ENCODE measurements at places on chromosomes 3 and 15.

DNA sequence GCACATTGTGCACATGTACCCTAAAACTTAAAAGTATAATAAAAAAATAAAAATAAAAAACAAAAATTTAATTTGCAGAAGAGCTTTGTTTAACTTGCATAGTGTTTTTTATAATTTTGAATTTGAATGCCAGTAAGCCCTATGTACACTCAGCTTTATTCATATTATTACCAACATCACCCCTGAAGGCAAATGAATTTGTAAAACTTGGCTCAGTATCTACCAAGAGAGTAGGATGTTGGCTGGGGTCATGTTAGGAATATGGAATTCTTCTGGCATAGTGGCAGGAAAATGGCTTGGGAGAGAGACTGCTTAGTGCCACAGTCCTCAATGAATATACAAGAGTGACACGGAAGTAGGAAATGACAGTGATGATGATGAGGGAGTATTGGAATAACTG, 30.7 kb downstream of the TRPC1 start:
- DNase-seq = no peak

DNA sequence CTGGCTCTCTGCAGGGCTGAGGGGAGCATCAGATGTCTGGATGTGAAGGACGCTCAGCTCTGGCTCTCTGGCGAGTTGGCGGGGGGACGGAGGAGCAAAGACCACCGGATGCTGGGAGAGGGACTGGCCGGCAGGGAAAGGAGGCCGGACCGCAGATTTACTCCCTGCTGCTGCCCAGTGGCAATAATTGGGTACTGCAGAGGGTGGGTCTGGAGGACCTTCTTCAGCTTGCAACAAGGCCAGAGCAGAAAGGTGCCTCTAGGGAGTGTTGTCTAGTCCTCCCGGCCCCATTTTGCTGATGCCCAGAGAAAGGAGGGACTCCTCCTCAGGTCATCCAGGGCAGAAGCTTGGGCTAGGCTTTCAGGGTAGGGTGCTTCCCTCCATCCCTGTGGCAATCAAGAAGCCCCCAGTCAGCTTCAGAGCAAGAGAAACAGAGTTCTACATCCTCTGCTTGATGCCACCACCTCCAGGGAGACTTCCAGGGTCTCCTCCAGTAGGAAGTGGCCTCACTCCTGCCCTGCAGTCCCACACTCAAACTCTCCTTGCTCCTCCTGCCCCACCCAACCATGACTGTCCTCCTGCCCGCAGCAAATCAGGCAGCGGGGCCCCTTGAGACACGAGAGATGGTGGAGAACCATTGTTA, 20.3 kb upstream of the CSPG4 start:
- DNase-seq = peak; percentile 41

- no peak for DNase-seq
Measured at GRCh38 chr3:115228266-115228665, 81.2 kb upstream of the ZBTB20 start.

- no peak for DNase-seq
Measured at GRCh38 chr15:81157195-81157938, 23.3 kb downstream of the CFAP161 start.

DNA sequence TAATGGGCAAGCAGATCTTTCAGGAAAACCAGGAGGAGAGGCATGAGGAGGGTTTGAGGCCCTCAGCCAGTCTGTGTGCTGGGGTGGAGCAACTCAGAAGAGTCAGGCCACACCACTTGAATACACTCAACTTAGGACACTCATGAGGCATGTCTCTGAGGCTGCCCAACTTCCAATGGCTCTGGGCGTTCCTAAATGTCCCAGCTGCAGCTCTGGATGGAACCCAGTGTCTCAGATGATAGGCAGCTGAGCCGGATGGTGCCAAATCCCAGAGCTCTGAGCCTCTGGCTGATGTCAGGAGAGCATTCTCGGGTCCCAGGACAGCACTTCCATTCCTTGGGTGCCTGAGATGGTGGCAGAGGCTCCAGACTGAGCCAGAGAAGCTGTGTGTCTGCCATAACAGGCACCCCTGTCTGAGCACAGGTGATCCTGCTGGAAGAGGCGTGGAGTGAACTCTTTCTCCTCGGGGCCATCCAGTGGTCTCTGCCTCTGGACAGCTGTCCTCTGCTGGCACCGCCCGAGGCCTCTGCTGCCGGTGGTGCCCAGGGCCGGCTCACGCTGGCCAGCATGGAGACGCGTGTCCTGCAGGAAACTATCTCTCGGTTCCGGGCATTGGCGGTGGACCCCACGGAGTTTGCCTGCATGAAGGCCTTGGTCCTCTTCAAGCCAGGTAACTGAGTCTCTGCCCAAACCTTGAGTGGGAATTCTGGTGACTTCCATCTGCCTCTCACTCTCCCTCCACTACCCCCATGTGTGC, 2.8 kb downstream of the NR2E3 start:
- no peak for DNase-seq

DNA sequence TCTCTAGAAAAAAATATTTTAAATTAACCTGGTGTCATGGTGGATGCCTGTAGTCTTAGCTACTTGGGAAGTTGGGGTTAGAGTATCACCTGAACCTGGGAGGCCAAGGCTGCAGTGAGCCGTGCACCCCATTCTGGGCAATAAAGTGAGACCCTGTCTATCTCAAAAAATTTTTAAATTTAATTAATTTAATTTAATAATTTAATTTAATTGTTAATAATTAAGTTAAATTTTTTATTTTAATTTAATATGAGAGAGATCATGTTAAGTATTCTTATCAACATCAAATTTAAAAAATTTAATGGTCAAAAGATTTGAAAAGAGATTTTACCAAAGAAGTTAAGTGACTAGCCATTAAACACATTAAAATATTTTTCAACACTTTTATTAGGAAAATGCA, 40.8 kb upstream of the FOXB1 start:
- no peak for DNase-seq

GRCh38 chr15:52636459-52636858, 42.7 kb downstream of the ATOSA start:
- DNase-seq = no peak

DNA sequence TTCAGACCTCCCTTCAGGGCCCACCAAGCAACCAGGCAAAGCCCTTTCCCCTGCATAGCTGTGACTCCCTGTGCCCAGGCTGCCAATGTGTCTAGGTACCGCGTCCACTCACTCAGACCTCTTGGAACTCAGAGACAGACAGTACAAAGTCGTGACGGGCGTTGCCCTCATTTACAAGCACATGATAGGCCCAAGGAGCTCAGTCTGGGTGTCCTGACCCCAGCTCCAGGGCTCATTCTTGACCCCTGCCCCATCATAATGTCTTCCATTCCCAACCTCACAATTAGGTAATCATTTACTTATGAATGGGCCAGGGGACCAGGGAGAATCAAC, 56.0 kb downstream of the KLF13 start:
- DNase-seq = no peak

GRCh38 chr3:71955240-71956068, 170.5 kb upstream of the PROK2 start:
- DNase-seq = peak; percentile 72

- peak; percentile 65 for DNase-seq
Measured at GRCh38 chr3:194536871-194537637, 50.3 kb upstream of the ATP13A3 start.

GRCh38 chr3:126355777-126356372, 1.3 kb downstream of the KLF15 start:
- no peak for DNase-seq

- peak; percentile 46 for DNase-seq
Measured at GRCh38 chr3:36944012-36944640, 728 bp downstream of the TRANK1 start.

DNA sequence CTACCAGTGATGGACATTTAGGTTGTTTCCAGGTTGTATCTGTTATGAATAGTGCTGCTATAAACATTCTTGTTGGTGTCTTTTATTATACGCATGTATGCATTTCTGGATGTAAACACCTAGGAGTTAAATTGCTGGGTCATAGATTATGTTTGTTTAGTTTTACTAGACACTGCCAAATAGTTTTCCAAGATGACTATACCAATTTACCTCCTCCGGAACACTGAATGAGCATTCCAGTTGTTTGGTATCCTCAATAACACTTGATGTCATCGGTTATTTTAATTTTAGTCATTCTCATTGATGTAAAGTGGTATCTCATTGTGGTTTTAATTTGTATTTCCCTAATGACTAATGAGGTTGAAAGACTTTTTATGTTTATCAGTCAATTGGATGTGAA, 36.6 kb upstream of the ARID3B start:
- no peak for DNase-seq

DNA sequence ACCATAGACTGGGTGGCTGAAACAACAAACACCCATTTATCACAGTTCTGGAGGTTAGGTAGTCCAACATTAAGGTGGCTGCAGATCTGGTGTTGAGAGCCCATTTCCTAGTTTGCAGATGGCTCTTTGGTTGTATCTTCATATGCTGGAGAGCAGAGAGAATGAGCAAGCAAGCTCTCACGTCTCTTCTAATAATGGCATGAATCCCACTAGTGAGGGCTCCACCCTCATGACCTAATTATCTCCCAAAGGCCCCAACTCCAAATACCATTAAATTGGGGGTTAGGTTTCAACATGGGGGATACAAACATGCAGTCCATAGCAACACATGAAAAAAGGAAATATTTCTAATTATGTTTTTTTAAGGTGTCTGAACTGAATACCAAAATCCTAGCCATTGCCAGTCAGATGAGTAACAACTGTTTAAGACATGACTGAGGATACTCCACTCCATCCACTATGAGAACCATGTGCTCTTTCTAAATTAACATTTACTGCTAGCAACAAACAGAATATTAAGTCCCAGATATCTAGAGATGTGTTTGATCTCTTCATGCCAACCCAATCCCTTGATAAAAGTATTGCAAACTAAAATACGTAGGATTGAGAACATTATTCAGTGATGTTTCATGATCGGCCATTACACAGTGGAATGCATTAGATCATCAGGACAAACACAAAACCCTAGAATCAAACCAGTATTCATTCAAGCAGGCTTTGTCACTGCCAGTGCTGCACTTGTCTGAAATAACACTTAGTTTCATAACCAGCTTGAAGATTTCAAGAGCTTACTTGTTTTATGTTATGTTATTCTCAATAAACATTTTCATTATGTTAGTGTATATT, 340.3 kb downstream of the SLC9A9 start:
- peak; percentile 85 for DNase-seq

DNA sequence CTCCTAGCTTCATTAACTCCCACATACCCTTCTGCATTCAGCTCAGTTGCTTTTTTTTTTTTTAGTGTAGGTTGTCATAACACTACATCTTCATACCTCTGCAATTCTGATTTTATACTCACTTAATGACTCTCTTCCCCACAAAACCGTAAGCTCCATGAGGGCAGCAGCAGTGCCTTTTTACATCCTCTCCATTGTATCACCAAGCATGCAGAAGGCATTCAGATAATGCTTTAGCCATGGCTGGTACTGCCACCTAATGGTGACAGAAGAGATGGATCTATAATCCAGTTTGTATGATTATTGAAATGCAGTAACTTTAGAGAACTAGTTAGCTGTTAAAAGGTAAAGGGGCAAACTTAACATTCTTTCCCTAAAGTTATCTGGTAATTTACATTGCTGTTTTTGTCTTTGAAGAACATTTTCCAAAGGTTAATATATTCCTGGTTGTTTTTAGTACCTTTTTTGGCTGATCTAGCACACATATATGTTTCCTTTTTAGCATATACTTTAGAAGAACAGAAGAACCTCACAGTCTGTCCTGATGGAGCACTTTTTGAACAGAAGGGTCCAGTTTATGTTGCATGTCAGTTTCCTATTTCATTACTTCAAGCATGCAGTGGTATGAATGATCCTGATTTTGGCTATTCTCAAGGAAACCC, 36.8 kb downstream of the ATP1B3 start:
- DNase-seq = peak; percentile 6

- no peak for DNase-seq
Measured at GRCh38 chr3:116264546-116265319, 180.6 kb downstream of the LSAMP start.

DNA sequence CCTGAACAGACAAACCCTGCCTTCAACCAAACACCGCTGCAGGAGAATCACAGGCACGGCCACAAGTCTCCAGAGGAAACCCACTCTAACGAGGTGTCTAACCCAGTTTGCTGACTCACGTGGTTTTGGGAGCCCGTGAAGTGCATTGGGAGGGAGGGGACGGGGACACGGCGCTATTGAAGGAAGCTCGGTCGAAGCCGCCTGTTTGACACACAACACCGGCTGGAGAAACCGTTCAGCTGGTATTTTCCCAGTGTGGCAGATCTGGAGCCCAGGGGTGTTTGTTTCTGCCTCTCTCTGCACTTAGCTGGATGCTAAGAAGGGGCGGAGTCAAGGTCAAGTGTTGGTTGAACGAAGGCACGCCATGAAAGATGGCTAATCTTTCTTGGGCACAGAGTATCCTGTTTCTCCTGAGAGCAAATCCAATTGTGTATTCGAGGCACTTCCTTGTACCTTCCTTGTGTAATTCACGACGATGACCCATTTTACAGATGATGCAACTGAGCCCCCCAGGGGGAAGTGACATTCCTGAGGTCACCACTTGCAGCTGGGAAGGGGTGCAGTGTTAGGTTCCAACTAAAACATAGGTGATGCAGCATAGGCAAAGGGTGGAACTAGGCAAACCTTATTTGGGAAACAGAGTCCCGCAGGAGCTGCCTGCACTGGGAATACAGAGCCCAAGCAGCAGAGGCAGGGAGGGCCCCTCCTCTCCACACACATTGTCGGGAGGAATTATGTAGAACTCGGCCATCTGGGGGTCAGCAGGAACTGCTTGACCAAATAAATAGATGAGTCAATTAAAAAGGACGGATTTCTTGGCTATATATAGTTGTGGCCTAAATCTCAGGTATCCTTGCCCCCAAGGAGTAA, 22.5 kb downstream of the SLC6A6 start:
- no peak for DNase-seq

DNA sequence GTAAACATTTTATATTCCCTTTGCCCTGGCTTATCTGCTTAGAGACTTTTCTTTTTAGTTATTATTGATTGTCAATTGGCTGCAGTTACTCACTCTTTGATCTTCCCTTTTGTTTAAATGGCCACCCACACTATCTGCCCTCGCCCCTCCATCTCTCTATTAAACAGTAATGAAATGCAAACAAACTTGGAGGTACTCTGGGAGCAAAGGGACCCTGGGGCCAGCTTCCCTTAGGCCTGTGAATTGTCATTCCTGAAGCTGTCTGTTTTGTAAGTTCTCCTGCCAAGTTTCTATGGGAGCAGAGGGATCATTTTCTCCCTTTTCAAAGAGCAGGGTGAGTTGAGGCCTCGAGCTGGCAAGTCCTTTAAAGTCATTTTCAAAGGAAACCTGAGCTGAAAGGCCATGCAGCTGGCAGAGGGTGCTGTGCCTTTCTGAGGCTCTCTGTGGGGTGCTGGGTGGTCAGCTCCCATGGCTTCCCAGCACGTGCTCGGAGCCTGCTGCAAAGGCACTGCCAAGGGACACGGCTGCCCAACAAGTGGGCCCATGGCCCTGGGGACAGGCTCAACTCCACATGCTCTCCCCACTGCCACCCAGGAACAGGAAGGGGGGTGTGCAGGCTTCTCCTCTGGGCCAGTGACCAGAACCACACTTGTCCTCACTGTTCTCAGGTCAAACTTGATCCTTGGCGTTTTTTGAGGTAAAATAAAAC, 17.4 kb upstream of the RTP2 start:
- DNase-seq = no peak

DNA sequence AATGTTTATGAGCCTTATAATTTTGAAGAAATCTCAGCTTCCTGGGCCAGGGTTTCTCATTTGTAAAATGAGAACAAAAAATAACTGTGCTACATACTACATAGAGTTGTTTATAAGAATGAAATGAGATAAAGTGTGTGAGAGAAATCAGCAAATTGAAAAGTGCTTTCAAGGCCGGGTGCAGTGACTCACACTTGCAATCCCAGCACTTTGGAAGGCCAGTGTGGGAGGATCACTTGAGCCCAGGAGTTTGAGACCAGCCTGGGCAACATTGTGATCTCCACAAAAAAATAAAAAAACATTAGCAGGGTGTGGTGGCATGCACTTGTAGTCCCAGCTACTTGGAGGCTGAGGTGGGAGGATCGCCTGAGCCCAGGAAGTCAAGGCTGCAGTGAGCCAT, 22.4 kb downstream of the FOXB1 start:
- DNase-seq = no peak

Measured in kidney glomerular epithelial cell (primary cell).